ENCODE measurements at places on chromosomes 7 and 10.

- DNase-seq, result no peak
These were observed 49.4 kb downstream of the CAV1 start for GRCh38 chr7:116574025-116574822.

GRCh38 chr7:19715499-19715898 is 6.7 kb upstream of the POLR1F start:
- DNase-seq, result no peak

DNA sequence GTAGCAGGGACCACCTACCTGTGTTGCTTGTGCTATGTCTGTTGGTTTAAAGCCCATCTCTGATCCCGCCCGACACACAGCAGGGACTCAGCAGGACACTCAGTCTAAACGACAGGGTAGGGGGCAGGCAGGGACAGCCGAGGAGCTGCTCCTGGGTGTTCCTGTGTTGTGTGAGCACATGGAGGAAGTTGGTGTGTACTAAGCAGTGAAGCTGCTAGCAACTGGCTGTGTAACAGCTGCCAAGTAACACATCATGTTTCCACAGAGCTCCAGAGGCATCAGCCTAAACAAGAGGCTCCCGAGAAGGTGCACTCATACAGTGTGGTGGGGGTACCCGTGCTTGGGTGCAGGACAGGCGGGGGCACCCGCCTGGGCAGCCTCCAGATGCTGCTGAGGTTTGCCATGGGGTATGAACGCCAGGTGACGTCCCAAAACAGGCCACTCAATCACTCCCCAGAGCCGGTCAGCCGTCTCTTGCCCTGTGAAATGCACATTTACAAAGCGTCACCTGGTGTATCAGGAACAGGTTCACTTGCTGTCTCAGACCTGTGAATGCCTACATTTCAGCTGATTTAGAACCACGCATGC is 59.6 kb downstream of the PTPRN2 start:
- DNase-seq, result no peak

DNA sequence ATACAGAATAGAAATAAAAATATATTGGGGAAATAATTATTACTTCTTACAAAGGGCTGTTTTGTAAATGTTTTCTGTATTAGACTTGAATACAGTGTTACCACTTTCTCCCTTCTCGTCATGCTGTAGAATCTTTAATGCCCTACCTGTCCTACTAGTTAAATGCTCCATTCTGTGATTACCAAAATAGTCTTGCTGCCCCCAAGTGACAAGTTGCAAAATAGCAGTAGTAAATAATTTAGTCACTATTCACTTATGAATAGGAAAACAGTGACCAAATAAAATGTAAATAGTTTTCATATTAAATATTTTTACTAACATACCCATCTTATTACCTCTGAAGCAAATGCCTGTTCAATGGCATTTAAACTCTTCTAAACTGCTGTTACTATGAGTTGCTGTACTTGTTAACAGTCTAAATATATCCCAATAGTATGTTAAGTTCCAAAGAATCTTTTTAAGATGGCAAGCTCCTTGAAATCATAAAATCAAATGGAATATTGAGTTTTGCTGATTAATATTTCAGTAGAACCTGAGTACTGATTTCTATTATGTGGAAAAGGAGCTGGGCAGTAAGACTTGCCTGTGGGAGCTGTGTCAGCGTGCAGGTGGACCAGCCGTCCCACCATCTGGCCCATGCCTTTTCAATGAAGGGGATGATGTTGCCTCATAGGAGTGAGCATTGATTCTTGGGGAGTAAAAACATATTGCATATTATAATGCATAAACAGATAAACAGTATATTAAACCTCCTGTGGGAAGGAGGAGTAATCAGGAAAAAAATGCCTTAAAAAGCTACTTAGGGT is 18.1 kb upstream of the OIT3 start:
- no peak for DNase-seq

GRCh38 chr7:112293416-112293815 is 86.9 kb downstream of the ZNF277 start:
- no peak for DNase-seq
